Activated naive CD4-positive, alpha-beta T cell treated with anti-CD3 and anti-CD28 coated beads, Interleukin-2, amount 10 ng/mL, durations not matched to agents 5 hours and 36 hours (primary cell): ENCODE measurements at places on chromosomes 16 and 17. TPM values are rescaled to one million over a fixed set of nuclear protein-coding genes. Genes with fewer than 3 reads are reported as not detected.

ARRB2 gene
- total RNA-seq: 320 TPM

C16orf46 gene
- 0.71 TPM for total RNA-seq

RETREG3 gene
- total RNA-seq: 73.6 TPM

OR2C1 gene
- not detected for total RNA-seq

CDH11 gene
- not detected for total RNA-seq
